ENCODE measurements at places on chromosomes 16 and 17.

DNA sequence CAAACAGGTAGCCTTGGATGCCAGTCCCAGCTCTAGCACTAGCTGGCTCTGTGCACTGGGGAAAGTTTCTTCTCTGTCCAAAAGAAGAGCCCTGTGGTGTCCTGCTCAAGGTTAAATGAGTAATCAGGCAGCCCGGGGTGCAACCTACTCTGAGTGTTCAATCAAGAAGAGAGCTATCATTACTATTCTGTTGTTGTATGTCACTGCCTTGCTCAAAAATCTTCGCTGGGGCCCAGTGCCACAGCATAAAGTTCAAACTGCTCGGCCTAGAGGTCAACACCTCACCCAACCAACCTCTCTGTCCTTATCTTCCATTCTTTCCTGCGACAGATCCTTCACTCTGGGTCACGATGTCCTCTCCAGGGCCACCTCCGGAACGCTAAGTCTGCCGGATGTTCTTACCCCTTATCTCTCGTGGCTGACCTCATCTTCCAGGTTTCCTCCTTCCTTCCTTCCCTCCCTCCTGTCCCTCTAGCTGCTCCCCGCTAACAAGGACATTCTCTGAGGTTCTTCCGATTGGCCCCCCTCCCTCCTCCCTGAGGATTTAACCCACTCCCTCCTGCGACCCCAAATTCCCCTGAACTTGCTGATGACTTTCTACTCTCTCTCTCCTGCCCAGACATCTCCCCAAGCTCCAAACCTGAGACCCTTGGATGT, 4.4 kb downstream of the FDXR start:
- DNase-seq: no peak

DNA sequence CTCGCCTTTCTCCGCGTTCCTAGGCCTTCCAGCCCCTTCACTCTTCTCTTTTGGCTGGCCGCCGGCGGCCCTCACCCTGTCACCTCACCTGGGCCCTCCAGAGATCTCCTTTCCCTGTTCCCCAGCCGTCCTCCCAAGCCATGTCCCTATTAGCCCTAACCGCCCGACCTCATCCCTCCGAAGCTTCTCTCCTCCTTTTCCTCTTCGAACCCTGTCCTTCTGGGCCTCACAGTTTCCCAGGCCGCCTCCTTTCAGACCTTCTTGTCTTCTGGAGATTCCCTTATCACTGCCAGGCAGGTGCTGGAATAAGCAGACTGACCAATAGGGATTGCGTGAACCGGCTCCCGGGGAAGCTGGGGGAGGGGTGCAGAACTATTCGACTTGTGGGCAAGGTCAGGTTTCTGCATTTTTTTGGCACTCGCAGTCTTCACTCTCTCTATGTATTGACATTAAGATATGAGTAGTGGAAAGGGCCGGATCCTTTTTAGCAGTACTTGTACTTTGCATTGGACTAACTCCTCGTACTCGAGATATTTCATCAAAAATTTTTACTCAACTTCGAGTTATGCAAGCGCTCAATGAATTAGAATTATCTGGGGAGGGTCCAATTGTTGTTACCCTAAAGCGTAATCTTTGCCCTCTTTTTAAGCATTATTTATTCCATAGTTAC, 690 bp downstream of the RHOT1 start:
- DNase-seq: no peak

GRCh38 chr17:77867308-77867781, 91.2 kb upstream of the TNRC6C start:
- DNase-seq: no peak

DNA sequence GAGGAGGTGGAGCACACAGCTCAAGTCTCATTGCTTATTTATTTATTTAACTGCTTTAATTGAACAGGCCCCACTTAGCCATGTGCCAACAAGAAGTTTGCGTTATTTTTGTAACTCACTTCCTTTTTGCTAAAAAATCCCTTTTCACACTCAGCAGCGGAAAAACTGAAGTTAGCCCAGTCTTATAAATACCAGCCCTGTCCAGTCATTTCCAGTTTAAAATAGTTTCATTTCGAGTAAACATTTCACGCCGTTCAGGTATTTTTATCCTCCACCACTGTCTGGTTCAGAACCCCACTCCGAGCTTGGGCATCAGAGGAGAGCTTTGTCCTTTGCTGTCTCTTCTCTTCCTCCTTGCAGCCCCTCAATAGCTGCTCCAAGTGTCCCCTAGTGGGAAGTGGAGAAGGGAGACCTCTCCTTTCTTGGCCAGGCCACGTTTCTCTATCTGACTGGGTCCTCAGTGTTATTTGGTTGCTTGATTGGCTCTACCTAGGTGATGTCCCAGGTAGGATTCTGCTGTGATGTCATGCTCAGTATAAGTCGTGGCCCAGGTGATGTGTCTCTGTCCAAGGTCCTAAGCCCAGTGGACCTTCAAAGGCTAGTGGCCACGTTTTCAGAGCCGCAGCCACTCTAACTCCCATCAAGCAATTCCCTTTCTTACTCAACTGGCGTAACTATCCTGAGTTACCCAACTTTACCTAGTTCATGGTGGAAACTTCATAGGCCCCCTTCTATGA, 53.0 kb upstream of the GAS7 start:
- DNase-seq: no peak

GRCh38 chr17:49565948-49566491, 9.7 kb upstream of the NXPH3 start:
- DNase-seq: no peak

DNA sequence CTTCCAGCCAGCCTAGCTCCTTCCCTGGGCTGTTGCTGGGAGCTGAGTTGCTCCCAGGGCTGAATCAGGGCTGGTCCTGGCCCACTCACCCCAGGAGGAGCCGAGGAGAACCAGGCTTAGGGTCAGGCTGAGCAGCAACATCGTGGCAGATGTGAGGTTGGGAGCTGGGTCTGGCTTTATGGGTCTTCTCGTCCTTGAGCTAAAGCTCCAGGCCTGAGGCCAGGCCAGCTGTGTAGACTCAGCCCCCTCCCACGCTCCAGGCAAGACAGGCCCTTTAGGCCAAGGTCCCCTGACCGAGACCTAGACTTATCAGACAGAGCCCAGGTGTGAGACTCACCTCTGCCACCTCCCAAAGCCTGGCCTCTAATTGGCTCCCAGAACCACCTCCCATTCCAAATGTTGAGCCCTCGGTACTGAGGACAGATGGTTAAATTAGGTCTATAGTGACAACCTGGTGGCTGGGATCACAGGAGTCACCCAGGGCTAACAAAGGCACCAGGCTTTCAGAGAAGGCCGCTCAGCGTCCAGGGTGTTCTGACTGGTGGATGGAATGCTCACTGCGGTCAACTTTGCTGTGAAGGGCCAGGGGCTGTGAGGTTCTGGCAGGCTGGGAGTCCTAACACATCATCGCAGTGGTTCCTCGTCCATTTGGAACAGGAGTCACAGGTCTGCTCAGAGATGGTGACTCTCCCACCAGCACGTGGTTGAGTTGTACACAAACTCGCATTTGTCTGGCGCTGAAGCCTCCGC, at the start of gene CTRL:
Gene CTRL (minus strand): TSS at position 151 of the 750 bp plus-strand sequence. CDS start 10 bp downstream, at position 141.
- DNase-seq: no peak

GRCh38 chr16:25690552-25691143, 1.1 kb upstream of the HS3ST4 start:
- DNase-seq: no peak

- no peak for DNase-seq
These were observed 9.5 kb upstream of the MRPL12 start for GRCh38 chr17:81693509-81694210.

- peak; percentile 78 for DNase-seq
These were observed 7.6 kb upstream of the CYTH1 start for GRCh38 chr17:78789663-78790181.

GRCh38 chr16:79093554-79093967, 507.0 kb downstream of the MAF start:
- DNase-seq: peak; percentile 21

DNA sequence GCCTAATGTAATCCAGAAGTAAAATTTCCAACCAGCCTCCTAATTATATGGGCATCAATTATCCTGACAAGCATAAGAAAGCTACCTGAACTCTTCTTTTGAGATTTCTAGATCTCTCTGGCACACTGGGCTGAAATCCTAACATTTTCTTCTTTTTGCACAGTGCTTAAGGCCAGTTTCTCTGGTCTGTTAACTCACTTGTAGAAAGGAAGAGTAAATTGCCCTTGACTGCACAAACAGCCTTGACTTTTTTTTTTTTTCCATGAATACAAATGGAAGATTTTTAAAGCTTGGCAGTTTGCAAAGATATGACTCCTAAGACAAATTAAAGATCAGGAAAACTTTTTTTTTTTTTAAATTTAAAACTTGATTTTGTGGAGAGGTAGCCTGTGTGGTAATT, 291.2 kb upstream of the MON1B start:
- DNase-seq: no peak

DNA sequence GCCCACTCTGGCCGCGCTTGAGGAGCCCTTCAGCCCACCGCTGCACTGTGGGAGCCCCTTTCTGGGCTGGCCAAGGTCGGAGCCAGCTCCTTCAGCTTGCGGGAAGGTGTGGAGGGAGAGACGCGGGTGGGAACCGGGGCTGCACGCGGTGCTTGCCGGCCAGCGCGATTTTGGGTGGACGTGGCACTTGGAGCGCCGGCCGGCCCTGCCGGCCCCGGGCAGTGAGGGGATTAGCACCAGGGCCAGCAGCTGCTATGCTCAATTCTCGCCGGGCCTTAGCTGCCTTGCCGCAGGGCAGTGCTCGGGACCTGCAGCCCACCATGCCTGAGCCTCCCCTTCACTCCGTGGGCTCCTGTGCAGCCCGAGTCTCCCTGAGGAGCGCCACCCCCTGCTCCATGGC, 9.9 kb upstream of the ATP1B2 start:
- no peak for DNase-seq

DNA sequence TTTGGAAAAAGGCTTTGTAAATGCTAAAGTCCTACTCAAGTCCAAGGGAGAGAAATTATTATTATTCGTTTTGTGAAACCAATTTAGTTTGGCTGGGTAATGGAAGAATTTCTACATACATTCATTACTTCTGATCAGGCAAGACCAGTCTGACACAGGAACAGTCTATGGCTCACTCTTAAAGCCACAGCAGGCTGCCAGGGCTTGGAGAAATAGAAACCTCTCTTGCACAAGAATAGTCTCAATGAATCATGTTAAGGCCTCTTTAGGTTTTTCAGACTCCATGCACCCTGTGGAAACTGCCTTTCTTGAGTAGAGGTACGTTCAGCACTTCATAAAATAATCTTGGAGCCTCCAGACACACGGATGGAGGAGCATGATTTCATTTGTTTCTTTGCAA, 167.7 kb downstream of the IRX3 start:
- DNase-seq: no peak

DNA sequence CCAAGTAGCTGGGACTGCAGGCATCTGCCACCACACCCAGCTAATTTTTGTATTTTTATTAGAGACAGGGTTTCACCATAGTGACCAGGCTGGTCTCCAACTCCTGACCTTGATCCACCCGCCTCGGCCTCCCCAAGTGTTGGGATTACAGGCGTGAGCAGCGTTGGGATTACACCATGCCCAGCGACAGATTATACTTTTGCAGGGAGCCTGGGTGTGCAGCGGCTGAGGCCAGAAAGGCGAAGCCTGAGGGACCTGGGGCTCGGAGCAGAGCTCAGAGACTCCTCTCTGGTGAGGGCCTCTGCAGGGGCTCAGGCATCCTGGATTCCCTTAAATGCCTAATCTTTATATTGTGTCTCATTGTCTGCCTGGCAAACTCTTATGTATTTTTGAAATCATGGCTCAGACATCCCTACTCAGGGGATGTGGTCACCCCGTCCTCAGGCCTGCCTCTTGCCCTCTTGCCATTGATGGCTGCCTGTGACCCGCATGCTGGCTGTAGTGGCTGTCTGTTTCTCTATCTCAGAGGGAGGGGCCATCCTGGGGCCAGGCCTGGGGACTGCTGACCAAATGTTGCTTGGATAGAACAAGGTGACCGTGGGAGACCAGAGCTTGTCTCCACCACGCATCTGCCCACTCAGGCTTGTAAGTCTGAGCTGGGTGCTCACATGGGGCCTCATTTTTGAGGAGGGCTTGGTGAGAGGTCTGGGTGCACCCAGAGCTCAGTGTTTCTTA, 42.6 kb downstream of the B9D1 start:
- DNase-seq: no peak

DNA sequence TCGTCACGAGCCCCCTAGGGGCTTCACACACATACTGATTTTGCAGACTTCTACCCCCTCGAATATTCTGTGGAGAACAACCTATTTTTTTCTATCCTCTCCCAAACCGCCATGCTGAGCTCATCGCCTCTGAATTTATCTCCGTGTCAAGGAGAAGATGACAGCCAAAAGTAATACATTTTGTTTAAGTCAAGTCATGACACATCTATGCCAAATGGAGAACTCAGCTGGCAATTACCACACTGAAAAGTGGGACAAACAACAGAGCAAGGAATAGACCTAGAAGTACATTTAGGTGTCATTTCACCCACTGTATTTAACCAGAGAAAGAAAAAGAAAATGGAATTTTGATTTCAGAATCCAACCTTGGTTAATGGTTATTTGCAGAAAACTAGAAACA, 260.2 kb downstream of the SLC39A11 start:
- no peak for DNase-seq

DNA sequence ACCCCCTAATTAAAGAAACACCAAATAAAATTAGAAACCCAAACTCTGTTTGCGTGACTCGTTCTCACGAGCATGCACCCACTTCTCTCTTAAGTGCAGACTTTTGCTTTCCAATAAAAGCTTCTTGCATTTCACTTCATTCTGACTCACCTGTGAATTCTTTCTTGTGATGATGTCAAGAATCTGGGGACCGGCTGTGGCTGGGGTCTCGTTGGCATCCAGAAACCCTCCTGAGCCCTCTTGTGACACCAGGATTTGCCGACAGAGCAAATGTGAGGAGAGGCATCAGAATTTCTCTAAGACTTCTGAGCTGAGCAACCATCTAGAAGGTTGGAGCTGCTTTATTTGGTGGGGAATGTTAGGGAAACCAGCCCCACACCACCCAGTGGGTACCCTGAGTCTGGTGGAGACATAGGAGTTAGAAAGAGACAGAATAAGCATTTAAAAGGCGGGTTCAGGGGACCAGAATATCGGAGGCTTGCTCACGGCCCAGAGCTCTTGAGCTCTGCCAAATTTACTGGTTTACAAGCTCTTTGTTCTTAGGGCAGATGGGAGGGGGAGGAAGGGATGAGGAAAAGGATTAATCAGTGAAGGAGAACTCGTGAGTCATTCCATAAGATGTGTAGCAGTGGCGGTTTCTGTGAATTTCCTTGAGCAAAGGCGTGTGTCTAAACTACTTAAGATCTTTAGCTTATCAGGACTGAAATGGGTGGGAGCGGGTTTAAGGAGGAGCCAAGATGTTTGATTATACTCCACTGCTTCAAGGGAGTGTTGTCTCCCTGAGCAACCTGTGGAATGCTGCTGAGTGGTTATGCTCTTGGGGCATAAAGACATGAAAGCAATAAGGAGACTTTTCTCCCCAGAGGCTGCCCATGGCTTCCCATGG, 24.2 kb upstream of the TMC5 start:
- no peak for DNase-seq

GRCh38 chr17:5422505-5422904, 2.5 kb downstream of the RPAIN start:
- DNase-seq: no peak

- DNase-seq: no peak
These were observed 539 bp upstream of the KRTAP4-8 start for GRCh38 chr17:41098481-41098880.

- no peak for DNase-seq
These were observed 28.5 kb upstream of the CREBBP start for GRCh38 chr16:3908951-3909437.

- DNase-seq: no peak
These were observed 30.5 kb downstream of the NAGPA start for GRCh38 chr16:5003211-5003610.
